Cardiac septum (tissue), 1 donor: ENCODE measurements at places on chromosomes 2 and 18. TPM values are rescaled to one million over a fixed set of nuclear protein-coding genes. Genes with fewer than 3 reads are reported as not detected.

Gene STON1
- 6.7 TPM for total RNA-seq

Gene RGPD3
- total RNA-seq: 0.08 TPM

DNA sequence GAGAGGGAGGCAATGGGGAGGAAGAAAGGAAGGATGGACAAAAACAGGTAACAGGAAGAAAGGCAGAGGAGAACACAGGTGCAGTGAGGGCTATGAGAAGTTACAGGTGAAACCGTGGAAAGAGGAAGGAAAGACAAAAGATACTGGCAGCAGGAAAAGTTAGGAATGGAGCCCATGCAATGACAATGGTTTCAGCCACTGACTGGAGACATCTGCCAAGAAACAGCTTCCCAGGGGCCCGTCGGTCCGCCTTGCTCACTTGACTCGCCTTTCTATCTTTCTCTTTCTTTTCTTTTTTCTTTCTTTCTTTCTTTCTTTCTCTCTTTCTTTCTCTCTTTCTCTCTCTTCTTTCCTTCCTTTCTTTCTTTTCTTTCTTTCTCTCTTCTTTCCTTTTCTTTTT lies 37.5 kb downstream of the ST8SIA5 start:
- no peak for DNase-seq

GRCh38 chr2:202510911-202511310 lies 123.9 kb upstream of the FAM117B start:
- no peak for DNase-seq

- DNase-seq: no peak
Measured at GRCh38 chr18:10579079-10579867, 53.4 kb downstream of the NAPG start.

GRCh38 chr2:9548506-9548905 lies 7.1 kb downstream of the ADAM17 start:
- no peak for DNase-seq

- DNase-seq: no peak
Measured at GRCh38 chr2:147495734-147496133, 349.1 kb upstream of the ACVR2A start.

DNA sequence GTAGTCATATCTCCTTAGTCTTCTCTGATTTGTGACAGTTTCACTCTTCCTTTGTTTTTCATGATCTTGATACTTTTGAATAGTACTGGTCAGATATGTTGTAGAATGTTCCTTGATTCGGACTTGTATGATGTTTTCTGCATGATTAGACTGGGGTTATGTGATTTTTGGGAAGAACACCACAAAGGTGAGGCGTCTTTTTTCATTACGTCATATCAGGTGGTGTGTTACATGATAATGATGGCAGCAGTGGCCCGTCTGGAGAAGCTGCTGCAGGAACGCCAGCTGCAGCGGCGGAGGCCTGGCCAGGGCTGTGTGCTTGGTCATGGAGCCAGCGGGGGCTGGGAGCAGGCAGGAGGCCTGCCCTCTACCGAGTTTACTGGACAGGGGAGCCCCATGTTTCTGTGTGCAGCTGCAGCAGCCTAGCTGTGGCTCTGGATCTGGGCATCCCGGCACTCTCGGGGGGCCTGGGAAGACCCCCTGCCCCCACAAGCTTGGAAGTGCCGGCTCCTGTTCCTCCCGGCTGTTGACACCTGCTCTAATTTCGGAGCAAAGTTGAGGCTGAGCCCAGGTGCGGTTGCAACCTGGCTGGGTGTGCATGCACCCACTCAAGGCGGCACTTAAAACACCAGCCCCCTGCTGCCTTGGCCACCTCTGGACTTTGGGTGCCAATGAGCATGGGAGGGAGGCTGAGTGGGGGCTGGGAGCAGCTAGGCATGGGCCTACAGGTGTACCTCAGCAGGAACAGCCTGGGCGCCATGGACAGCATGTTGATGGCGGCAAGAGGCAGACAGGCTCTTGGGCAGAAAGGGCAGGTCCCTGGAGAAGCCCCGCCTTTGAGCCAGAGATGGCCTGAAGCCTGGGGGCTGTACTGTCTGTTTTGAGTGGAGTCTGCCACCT lies 26.1 kb downstream of the SLC4A10 start:
- DNase-seq: no peak

DNA sequence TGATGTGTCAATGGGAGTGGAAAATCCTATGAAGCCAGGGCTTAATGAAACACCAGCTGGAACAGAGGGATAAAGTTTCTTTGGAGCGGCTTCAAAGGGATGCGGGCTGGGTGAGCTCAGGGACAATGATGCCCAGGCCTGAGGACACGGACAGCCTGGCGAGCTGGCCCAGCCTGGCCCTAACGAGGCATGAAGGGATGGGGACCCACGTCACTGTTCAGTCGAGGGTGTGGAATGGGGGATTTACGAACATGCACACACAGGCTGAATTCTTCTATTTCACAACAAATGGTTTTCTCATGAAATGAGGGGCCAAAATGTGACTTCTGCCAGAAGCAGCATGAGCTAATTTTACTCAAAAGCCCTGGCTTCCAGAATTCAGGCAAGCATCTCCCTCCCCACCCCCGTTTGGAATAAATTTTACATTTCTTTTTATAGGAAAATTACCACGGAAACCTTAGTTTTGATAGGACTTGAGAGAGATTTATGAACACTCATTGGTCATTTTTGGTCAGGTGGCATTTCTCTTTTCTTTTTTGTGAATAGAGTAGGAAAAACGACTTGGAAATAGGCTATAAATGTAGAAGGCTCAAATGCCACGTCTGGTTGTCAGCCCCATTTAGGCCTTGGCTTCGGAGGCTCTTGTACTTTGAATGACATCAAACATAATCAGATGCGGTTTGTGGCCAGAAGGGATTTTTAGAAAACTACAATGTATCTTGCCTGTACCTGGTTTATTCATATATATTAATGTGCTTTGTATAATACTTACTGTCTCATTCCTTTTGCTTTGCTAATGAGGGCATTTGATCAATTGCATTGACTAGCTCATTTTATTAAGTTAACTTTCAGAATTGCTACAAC lies 893.8 kb upstream of the CELF4 start:
- DNase-seq: no peak

GRCh38 chr2:38658613-38659012 lies 7.3 kb upstream of the GALM start:
- no peak for DNase-seq

GRCh38 chr18:59810735-59811520 lies 88.9 kb upstream of the PMAIP1 start:
- DNase-seq: no peak

- no peak for DNase-seq
Measured at GRCh38 chr18:76922107-76922506, 99.8 kb downstream of the ZNF236 start.

DNA sequence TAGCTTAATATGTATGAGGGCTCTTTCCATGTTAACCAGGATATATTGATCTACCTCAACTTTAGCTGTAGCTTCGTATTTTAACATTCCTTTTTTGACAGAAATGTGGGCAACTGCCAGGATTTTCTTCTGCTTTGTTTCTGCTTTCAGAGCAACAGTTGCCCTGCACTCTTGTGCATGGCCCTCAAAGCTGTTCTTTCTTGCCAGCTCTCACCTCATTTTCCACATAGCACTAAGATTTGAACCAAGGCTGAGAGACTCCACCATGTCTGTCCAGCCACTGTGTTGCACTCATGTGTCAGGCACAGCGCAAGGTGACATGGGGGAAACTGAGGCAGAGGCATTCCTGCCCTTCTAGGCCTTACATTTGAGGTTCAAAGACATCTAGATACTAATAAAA lies 422.8 kb upstream of the RAB12 start:
- no peak for DNase-seq
